Activated effector memory CD4-positive, alpha-beta T cell treated with Interleukin-2 at 50 U/mL for 16 hours (primary cell): ENCODE measurements at places on chromosomes 5 and 9.

GRCh38 chr5:126503602-126504104 is 80.4 kb downstream of the GRAMD2B start:
- no peak for DNase-seq

DNA sequence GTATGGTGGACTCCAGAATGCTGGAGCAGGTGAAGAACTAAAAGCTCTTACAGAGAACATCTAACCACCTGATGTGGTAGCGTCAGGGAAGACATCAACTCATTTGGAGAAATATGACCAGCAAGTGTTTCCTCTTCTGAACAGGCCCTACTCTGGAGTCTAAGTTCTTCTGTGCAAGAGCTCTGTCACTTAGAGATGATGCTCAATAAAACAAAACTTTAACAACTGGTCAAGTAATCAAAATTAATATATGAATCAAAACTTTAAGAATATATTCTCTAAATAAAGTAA is 85.8 kb downstream of the CYFIP2 start:
- DNase-seq = no peak

DNA sequence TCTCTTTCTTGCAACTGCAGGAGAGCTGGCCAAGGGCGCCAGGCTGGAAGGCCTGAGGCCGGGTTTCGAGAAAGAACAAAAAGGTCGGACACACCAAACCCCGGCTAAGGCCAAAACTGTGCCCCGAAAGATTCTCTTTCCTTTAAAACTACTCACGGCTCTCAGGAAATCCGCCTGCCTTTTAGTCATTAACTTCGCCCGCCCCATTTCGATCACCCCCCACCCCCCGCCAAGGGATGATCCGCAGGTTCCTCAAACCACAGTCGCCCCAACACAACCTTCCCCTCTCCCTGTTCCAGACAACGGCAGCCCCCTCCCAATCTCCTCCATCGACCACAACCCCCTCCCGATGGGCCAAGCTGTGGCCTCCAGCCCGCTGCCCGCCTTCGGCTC is 536 bp downstream of the FEM1C start:
- DNase-seq = peak; percentile 40

DNA sequence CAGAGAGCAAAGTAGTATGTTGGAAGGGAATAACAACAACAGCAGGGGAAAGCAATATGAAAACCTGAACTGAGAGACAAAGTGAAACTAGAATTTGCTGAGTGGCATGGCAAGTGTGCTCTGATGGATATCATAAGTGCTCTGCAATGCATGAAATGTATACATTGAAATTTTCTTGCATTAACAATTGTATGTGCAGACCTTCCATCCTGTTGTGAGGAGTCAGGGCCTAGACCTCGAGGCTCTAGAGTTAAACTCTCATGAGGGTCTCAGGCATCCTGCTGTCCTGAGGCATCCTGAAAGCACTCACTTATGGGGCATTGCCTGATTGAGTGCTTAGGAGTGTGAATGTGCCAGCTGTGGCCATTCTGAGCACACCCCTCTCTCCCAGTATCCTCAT is 1.1 kb downstream of the ECM2 start:
- no peak for DNase-seq

DNA sequence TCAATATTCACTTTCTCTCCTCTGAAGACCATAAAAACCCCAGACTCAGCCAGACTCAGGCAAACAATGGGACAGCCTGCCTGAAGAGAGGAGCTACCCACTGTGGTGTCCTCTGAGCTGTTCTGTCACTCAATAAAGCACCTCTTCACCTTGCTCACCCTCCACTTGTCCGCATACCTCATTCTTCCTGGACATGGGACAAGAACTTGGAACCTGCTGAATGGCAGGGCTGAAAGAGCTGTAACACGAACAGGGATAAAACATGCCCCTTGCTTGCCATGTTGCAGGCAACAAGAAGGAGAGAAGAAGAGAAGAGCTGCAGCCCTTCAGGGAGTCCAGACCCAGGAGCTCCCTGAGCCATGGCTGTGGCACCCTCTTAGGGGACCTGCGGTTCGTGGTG is 86.8 kb upstream of the SEMA6A start:
- DNase-seq = no peak

GRCh38 chr9:129895376-129896268 is 60.4 kb downstream of the USP20 start:
- DNase-seq = peak; percentile 27

- DNase-seq = no peak
These were observed 91.8 kb upstream of the DAPK1 start for GRCh38 chr9:87405677-87406542.

DNA sequence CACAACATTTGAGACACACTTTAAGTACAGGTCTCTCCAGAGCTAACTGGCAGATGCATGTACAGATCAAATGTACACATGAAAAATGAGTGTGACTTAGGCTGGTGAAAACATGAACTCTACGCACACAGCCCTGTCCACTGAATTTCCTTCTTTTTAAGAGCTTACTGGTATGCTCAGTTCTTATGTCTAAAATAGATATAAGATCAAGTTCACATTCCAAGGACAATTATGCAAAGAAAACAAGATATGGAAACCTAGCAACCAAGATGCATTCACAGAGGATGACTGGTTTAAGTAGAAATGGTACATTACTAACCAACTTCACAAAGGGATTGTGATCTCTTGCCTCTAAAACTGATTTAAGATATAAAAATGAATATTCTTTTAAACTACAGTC is 56.7 kb downstream of the TLE1 start:
- DNase-seq = no peak

DNA sequence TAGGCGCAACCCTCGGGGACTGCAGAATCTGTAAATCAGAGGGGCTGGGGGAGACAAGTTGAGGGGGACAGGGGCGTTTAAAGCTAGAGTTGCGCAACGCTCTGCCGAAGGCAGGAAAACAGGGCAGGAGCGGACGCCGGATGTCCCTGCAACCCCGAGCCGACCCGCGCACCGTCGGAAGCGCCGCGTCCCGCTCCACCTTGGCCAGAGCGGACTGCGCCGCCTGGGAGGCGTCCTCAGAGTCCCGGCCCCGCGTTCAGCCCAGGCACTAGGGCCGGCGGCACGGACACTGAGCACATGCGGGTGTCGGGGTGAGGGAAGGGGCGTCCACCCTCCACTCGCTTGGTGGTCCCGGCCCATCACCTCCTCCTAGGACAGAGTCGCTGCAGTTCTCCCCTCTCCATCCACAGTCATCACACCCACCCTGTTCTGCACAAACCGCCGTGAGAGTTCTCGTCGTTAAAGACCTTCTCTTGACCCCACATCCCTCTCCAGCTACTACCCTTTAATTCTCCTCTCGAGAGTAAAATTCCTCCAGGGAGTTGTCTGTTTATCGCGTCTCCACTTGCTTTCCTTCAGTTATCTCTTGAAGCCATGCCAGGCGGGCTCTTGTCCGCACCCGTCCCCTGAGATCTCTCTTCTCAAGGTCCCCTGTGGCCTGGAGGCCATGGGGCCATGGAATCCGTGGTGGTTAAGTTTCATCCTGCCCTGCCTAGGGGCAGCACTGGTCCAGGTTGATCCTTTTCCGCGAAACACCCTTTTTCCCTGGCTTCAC is 796 bp upstream of the PDLIM7 start:
- DNase-seq = no peak

DNA sequence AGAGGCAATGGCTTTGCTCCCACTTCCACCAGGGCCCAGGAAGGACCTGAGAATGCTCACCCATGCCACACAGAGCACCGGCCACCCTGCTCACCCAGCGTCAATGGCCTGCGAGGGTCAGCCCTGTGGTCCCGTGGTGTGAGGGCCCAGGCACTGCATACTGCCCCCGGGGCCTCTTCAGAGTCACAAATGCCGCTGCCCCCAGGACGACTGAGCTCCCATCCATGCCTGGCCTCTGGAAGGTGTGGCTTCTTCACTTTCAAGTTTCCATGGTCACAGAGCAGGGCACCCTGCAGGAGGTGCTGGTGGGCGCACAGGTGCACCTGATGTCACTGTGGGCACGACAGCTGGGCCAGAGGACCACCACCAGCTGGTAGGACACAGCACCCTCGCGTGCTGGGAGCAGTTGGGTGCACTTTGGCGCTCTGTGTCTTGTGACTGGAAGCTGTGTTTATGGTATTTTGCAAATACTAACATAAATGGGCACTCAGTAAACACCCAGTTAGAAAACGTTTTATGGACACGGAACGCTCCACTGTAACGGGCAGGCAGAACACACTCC is 12.5 kb upstream of the ZDHHC11 start:
- DNase-seq = no peak

GRCh38 chr5:178273665-178274541 is 41.3 kb upstream of the PHYKPL start:
- no peak for DNase-seq

- DNase-seq = no peak
These were observed 16.5 kb upstream of the AFF4 start for GRCh38 chr5:132979976-132980375.

DNA sequence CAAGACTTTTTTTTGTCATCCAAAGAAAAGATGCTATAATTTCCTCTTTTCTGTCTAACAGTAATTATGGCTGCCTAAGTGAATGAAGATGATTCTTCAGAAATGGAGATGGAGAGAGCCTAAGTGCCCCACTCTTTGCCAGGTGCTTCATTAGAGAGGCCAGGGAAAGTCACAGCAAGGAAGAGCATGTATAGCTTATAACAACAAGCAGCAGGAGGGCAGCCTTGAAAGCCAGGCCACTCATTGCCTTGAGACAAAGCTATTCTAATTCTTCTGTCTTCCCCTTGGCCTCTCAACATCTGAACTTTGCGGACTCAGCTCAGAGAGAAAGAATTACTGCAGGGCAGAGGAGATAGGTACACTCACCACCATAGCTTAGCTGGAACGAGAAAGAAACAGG is 112.0 kb upstream of the ZNF366 start:
- DNase-seq = no peak

GRCh38 chr5:160169326-160169725 is 50.1 kb upstream of the PWWP2A start:
- DNase-seq = no peak

GRCh38 chr9:121758693-121759092 is 107.3 kb downstream of the DAB2IP start:
- no peak for DNase-seq

GRCh38 chr5:56585999-56586691 is 229.2 kb upstream of the MAP3K1 start:
- no peak for DNase-seq

GRCh38 chr9:29209748-29210291 is 1636.5 kb upstream of the C9orf72 start:
- DNase-seq = no peak

DNA sequence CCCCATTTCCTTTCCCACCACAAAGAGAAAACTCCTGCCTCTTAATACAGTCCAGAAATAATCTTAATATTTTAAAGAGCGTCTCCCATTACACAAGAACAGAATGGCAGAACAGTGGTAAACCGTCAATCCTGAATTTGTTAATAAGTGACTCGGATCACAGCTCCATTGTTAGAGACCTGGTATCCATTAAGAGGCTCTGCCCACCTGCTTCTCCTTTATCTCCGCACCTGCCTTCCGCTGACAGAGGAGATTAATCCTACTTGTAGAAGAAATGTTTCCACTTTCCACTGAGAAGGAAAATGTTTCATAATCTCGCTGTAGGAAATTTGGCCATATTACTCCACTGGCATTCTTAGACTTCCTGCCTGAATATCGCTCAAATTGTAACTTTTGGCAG is 1493.2 kb downstream of the MAT2B start:
- DNase-seq = no peak

DNA sequence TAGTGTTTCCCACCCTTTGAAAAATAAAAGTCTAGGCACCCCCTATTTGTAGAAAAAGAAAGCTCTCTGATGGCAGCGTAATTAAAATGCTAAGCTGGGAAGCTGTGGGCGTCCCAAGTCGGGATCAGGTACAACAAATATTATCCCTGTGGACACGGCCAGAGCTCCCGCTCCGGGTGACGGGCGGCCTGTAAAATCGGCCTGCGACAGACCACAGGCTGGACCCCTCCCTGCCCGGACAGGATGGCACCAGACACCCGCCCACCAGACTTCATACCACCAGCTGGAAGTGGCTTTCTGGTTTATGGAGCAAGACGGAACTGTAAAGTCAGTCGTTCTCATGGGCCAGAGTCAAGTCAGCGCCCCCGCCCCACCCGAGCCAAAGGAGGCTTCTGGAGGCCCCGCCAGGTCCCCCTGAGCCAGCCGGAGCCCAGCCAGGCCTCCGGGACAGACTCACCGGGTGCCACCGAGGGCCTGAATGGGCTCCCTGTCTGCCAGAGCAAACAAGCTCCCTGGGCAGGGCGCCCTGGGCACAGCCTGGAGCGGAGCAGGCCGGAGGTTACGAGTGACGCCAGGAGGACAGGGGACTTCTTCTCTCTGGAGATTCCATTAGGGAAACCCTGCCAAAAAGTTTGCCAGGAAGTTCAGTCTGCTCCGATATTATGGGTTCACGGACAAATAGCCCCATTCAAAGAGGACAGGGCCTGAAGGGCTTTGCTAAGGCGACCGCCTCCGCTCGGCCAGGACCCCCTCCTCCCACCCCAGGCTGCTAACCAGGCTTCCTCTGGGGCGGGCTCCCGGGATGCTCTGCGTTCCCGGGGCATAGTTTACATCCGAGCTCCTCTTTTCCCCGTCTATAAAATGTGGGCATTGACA is 173.7 kb downstream of the ERCC6L2 start:
- DNase-seq = no peak

DNA sequence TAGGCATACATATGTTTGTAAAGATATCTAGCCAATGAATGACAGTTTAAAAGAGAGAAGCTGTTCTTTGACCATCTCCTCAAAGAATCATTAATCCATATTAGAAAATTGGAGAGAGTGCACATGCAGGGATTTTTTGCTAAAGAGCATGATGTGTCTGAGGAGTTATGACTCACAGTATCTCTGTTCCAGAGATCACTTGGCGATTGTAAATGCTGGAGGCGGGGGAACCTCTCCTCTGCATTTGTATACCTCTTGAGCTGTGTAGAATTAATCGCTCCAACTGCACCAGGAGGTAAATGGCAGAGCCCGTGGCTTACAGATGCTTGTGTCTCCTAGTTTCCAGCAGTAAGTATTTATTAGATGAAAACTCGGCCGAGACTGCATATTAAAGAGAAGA is 3.6 kb upstream of the SPATA31D1 start:
- no peak for DNase-seq

GRCh38 chr9:105425816-105426433 is 21.9 kb upstream of the FSD1L start:
- no peak for DNase-seq

DNA sequence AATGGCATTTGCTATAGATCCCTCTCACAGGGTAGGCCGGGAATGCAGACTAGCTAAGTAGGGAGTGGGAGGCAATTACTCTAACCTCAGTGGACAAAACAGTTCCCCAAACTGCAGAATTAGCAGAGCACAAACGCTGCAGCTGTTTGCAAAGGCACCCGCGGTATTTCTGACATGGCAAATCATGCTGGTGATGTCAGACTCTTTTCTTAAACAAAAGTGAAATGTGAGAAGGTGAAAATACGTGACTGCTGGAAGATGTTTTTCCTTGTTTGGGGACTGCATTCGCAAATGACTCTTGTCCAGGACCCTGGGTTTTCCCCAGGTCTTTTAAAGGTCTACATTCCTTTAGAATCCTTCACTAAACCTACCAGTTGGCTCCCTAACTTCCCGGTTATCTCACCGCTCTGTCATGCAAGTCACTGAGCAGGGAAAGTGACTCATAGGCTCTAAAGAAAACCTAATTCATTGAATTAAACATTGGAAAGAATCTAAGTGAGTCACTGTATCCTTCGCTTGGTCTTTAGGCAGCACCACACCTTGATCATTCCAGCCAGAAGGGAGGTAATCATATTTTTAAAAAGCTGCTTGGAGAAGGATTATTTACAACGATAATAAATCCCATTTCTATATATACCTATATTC is 91.5 kb upstream of the DNAH5 start:
- no peak for DNase-seq

GRCh38 chr5:131514316-131515283 is 120.4 kb downstream of the RAPGEF6 start:
- no peak for DNase-seq

- DNase-seq = no peak
These were observed 164.6 kb downstream of the ROR2 start for GRCh38 chr9:91785447-91785842.

GRCh38 chr9:29069376-29069775 is 1496.1 kb upstream of the C9orf72 start:
- no peak for DNase-seq
